ELR (cell line): ENCODE measurements at places on chromosomes 6 and 20.

DNA sequence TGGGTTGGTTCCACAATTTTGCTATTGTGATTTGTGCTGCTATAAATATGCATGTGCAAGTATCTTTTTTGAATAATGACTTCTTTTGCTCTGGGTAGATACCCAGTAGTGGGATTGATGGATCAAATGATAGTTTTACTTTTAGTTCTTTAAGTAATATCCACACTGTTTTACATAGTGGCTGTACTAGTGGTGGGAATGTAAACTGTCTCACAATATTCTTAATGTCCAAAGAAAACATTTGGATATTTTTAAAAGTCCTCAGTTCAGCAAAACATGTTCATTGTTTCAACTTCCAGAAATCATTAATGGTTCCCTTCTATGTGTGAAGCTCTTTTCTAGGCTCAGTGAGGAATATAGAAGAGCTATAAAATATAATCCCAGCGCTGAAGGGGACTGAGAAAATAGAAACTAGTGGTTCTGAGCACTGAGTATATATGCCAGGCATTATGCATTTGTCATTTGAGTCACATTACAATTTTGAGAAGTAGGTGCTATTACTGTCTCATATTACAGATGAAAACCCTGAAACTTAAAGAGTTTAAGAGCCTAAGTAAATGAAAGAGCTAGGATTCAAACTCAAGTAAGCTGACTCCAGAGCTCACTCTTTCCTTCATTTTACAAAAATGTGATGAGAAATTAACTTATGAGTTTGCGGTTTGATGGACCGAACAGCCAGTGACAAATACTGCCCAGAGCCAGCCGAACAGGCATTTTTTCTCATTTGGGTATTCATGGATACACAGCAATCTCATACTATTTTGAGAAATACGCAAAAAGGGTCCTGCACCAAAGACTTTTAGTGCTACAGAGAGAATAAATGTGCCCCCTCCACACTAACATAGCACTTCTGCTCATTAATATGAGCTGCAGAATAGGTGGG lies 250.1 kb downstream of the TBX18 start:
- no peak for DNase-seq

GRCh38 chr6:84791927-84792326 lies 27.5 kb upstream of the TBX18 start:
- DNase-seq, result no peak

GRCh38 chr6:6842291-6842690 lies 253.8 kb downstream of the LY86 start:
- DNase-seq, result no peak

DNA sequence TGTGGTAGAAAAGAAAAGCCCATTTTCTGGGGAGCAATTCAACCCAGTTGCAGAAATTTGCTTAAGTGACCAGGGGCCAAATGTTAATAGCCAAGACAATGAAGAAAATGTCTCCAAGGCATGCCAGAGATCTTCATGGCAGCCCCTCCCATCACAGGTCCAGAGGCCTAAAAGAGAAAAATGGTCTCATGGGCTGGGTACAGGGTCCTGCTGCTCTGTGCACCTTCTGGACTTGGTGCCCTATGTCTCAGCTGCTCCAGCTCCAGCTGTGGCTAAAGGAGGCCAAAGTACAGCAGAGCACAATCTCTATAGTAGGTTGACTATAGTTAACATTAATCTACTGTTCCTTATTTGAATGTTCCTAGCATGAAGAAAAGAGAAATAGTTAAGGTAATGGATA lies 44.7 kb downstream of the FRK start:
- DNase-seq, result no peak

DNA sequence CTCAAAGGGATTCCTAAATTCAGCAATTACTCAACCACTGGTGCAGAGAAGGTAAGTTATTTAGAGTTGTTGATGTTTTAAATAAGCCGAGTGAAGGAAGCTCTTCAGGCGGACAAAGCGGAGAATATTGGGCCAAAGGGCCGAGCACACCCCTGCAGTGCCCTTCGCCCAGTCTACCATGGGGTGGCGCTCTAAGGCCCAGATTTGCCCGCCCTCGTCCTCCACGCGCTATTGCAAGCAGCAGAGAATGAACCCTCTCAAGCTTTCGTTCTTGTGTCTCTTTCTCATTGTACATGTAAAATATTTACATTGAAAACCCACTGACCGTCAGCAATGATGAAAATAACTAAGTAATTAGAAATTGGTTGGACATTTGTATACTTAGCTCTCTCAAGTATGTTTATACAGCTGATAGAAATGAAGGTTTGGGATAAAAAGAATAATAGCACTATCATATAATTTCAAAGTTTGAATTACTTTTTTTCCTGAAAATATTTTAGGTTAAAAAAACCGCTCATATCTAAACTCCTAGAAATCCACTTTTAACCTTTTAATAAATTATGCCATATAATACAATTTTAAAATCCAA lies 195.0 kb upstream of the CEP162 start:
- DNase-seq, result peak; percentile 52

- DNase-seq, result no peak
Observed at GRCh38 chr6:26030716-26031115, 56.5 kb upstream of the HFE start.

DNA sequence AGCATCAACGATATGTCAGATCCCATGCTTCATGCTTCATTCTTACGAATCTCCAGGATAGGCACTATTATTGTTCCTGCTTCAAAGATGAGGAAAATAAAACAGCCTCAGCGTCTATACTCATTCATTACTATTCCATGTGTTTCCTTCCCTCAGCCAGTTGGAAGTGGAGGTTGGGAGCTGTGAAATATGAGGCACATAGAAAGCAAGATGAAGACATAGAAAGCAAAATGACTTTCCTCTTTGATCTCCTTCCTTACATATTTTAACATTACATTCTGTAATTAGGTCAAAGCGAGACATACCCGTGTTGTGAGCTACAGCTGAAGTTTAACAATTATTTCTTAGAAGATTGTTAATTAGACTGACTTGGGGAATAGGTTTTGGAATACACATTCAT lies 125.4 kb downstream of the FYN start:
- DNase-seq, result no peak

- DNase-seq, result no peak
Observed at GRCh38 chr20:40319056-40319455, 370.0 kb downstream of the MAFB start.

DNA sequence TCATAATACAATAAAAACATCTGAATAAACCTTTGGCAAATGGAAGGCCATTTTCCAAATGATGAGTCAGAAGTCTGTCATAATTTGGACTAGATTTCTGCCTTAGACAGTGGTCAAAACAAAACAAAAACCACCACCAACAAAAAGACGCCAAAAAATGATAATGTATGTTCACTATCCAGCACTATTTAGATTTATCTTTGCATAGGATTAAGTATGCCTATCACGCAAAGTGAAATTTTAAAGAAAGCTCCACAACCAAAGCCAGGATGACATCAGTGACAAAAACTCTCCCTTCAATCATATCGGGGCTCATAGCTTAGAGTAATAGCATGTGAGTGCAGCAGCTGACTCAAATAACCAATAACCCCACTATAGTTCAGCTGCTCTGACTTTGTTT lies 201.9 kb downstream of the MOXD1 start:
- DNase-seq, result peak; percentile 81

DNA sequence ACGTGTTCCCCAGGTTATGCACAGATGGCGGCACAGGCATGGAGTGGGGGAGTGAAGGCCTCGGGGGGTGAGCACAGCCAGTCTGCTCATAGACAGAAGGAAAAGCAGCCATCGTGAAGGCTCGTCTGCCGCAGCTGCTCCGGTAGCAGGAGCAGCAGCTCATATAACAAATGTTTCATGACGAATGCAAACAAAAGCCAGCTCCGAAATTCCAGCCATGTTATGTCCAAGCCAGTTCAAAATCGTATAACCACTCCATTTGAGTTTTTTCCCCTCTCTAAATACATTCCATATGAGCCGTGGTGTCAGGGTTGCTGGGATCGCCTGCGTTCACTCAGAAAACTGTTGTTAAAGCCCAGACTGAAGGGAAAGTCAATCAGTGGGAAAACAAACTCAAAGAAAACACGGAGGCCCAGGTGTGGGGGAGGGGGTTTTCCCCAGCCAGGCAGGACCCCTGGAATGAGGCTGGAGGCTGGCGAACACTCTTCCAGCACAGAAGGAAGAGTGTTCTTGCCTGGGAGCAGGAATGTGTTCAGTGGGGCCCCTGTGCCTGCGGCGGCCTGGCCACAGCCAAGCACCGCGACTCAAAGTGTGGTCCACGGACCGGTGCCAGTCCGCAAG lies 280.4 kb upstream of the TAB2 start:
- no peak for DNase-seq

GRCh38 chr6:159095616-159096015 lies 50.8 kb upstream of the TAGAP start:
- no peak for DNase-seq

GRCh38 chr20:57188056-57188455 lies 78.4 kb downstream of the BMP7 start:
- DNase-seq, result no peak

- no peak for DNase-seq
Observed at GRCh38 chr6:33985313-33985751, 160.6 kb downstream of the GRM4 start.

DNA sequence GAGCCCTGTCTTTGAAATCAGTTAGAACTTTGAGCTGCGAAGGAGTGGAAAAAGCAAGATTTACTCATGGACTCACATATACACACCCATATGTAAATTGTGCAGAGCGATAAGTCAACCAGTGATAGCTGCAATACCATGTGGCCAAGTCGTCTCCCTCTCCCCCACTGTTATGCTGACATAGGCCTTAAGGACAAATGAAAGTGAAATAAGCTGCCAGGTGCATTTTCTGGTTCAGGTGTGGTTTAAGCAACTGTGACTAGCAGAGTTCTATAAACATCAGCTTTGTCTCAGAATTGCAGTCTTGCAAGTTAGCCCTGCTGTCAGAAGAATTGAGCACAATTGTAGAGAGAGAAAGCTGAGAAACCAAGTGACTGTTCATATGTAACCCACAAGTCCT lies 9.6 kb downstream of the FAM83B start:
- no peak for DNase-seq

DNA sequence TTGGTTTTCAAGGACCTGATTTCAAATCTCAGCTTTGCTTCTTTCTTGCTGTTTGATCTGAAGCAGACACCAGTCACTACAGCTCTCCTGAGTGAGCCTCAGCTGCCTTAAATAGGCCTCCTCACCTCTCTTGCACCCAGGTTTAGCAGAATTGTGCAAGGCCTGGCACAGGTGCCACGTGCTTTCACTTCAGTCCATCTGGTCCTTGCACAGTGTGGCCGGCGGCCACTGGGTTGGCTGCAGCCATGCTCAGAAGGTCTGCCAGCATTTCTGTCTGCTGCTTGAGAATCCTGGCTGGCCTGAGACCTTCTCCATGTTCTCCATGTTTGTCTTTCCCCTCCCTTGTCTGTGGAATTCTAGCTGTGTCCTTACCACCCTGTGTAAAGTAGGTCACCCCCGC lies 14.5 kb upstream of the DAAM2 start:
- no peak for DNase-seq

GRCh38 chr20:64075556-64075955 lies 3.8 kb downstream of the RGS19 start:
- DNase-seq, result no peak
